ENCODE measurements at places on chromosomes 5 and 9.

DNA sequence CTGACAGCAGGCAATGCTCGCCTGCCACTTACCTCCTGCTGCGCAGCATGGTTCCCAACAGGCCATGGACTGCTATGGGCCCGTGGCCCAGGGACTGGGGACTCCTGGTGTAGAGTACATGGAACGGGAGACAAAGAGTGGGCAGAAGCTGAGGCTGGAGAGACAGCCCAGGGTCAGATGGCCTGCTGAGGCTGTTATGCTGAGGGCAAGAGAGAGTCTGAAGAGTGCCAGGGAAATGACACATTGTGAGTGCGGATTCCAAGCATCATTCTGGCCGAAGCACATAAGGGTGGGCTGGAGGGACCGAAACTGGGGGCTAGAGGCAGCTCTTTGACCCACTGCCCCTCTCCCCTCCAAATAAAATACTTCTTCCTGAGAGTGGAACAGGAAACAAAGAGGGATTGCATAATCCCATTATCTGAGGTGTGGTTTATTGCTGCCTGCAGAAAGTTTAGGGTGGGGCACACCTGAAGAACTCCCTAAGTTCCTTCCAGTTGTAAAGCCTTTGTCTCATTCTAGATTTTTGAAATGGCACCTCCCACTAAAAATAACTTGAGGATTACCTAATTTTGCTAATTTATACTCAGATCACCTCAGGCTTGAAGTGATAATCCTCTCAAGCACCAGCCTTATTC lies 158.1 kb downstream of the ATP10B start:
- no peak for DNase-seq

DNA sequence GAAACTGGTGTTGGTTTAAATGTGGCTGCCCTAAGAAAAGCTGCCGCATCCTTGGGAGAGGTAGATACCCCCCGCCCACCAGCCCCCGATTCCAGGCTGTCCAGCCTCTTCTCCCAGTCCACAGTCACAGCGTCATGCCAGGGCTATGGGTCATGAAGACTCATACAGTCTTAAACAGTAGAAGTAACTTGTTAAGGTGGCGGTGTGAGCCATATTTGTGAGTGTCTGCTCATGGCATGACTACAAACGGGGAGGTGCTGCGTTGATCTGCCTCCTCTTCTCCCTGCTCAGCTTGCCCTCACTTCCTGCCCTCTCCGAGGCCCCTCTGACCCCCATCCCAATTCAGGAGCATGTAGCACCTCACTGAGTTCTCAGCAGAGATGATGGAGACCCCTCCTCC lies 20.8 kb downstream of the FGD3 start:
- DNase-seq: no peak

DNA sequence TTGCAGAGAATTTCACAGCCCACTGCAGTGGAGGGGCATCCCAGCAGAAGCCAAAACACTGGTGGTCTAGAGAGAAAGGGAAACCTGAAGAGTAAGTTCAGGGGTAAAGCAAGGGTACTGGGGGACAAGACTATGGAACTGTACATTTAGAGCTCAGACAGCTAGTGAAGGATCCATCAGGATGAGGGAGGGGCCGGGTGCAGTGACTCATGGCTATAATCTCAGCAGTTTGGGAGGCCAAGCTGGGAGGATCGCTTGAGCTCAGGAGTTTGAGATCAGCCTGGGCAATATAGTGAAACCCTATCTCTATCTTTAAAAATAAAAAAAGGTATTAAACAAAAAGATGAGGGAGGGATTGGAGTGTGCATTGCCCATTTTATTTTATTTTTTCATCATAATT lies 7.8 kb upstream of the ANKH start:
- DNase-seq: no peak

- no peak for DNase-seq
These were observed 1025.1 kb upstream of the C9orf72 start for GRCh38 chr9:28598408-28598807.

GRCh38 chr5:14495301-14495700 lies 86.3 kb upstream of the OTULINL start:
- DNase-seq: no peak

GRCh38 chr9:137984520-137985257 lies 107.1 kb downstream of the CACNA1B start:
- no peak for DNase-seq

- no peak for DNase-seq
These were observed 10.4 kb downstream of the SMIM15 start for GRCh38 chr5:61151893-61152292.

DNA sequence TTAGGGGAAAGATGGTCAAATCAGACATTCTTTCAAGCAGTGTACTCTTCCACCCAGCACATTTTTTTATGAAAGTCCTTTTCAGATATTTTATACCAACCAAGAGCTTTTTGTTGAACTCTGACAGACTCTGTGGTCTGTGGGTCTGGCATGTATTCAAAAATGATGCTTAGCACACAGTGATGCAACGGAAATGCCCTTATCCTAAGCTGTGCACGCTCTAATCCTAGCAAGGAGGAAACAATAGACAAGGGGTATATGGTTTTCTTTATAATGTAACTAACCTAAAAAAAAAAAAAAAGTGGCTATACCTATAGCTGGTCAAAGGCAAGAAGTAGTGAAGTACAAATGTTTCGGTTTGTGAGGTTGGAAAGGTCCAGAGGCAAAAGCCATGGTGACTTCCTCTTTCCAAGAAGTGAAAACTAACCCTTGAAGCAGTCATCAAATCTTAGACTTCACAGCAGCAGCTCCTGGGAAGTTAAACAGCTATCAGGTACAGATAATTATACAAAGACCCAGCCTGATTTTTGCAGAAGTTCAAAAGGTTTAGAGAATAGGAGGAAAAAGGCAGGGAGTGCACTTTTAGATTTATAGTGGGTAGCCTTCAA lies 82.5 kb downstream of the SEMA6A start:
- no peak for DNase-seq

- DNase-seq: no peak
These were observed 97.3 kb downstream of the USP20 start for GRCh38 chr9:129932303-129933151.

DNA sequence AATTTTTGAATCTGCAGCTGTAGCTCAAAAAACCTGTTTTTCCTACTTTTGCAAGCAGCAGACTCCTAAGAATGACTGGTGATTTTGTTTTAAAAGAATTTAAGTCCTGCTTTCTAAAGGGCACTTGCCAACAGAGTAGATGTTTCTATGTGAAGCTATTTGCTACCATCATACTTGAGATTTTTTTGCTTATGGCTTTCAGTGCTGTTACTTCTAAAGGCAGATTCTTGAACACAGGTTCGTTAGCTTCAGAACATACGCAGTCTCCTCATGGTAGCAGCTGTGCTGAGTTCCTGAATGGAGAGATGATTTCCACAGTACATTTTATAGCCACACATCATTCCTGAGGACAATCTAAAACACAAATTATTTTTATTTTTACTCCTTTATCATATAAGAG lies 24.4 kb upstream of the ELL2 start:
- no peak for DNase-seq

- no peak for DNase-seq
These were observed 15.1 kb downstream of the ADCY2 start for GRCh38 chr5:7410936-7411511.

DNA sequence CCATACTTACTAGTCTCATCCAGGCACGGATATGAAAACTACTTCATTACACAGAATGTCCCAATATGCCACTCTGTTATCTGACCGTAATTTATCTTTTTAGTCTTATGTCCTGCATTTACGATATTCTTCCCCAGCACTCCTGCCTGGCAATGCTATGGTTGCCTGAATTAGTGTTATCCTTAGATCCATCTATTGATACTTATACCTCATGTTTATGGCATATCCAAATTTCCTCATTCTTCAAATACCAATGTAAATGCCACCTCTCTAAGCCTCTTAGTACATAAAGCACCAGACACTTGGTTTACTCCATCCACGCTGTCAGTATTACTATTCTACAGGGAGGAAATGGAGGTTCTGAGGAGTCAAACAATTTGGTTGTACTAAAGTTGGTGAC lies 507.8 kb upstream of the NMUR2 start:
- no peak for DNase-seq

DNA sequence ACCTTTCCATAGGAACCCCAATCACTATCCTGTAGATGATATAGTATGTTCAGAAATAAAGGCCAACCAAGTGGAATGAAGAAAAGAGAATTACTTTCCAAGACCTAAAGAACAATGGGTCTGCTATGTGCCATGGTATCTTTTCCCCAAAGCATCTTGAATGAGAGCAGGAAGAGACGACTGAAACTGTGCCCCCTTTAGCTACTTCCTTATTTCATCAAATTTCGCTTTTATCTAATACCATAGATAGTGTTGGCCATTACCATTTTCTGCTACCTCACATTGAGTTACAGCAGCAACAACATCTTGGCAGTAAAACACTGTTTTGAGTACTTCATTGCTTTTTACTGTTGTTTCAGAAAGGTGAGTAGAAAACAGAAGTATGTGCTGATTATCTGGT lies 266.6 kb downstream of the CD180 start:
- DNase-seq: no peak

DNA sequence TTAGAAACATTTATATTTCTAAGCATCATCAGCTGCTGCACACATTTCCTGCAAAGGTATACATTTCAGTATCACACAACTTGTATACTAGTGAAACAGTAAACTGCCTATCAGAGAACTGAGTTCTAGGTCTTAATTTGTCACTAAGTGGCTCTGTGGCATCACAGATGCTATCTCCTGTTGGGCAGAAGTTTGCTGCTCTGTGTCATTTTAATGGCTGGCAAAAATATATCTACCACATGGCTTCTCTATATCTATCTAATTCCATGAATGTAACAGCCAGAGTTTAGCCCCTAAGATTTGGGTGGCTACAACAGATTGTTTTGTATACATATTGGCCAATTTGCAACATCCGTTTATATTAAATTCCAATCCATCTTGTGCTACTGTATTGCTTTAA lies 1231.9 kb upstream of the C9orf72 start:
- no peak for DNase-seq

GRCh38 chr5:35626108-35626507 lies 8.4 kb downstream of the SPEF2 start:
- no peak for DNase-seq

DNA sequence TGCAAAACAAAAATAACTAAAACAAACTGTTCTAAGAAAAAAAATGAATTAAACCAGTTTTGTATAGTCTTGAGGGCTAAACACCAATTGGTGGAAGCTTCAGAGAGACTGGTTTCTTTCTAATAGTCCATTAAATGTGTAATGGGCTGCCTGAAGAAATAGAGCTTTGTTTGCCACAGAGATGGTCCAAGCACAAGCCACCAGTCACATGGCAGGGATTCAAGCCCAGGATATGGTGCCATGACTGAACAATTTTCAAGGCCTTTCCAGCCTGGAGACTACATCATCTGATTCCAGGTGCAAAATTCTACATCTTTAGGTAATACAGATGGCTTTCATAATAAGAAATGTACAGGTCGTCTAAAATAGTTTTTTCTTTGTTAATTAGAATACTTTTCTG lies 355.3 kb downstream of the NR2F1-AS1 start:
- no peak for DNase-seq

DNA sequence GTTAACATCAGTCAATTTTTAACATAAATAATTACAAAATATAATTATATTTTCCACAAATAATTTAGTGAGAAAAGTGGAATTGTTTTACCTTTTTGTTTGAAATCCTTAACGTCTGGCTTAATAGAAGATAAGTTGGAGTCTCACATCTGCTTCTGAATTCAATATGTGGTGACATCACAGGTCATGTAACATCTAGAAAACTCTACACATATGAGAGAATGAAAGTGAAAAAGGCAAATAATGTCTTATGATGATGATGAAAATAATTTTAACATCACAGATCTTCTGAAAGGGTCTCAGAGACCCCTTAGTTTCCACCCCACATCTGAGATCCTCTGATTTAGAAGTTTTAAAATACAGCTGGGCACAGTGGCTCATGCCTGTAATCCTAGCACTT lies 81.5 kb downstream of the PRKACG start:
- DNase-seq: no peak

DNA sequence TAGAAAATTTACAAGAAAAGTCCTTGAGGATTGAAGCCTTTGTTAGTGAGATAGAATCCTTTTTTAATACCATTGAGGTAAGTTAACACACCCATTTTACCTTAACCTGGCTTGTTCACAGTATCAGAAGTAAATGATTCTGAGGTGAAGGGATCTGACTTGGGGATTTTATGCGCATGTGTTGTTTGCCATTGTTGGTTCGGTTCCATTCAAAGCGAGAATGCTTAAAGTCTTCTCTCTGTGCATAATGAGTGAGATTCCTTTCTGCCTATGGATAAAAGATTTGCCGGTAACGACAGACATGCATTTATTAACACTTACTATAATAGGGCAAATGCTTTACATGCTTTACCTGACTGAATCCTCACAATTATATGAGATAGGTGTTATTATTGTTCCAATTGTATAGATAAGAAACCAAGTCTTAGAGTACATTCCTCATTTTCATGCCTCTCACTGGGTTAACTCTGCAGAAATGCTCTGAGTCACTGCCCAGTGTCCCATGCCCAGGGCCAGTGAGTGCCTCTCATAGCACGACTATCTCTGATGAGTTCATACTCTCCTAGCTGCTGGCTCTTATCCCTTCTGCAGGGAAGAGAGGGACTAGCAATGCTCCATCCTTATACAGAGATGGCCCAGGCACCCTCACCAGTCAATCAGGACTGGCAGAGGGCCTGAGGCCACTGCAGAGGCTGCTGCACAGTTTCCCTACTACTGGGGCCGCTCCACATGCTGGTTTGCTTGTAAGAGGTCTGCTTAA lies 54.4 kb downstream of the CMYA5 start:
- DNase-seq: no peak

GRCh38 chr5:180862645-180863044 lies 1.6 kb upstream of the ZFP62 start:
- no peak for DNase-seq

GRCh38 chr5:124053340-124053739 lies 541.4 kb downstream of the CSNK1G3 start:
- no peak for DNase-seq
